Peyer's patch (tissue), 4 donors: ENCODE measurements at places on chromosomes 11 and 22. TPM values are rescaled to one million over a fixed set of nuclear protein-coding genes. Genes with fewer than 3 reads are reported as not detected.

DNA sequence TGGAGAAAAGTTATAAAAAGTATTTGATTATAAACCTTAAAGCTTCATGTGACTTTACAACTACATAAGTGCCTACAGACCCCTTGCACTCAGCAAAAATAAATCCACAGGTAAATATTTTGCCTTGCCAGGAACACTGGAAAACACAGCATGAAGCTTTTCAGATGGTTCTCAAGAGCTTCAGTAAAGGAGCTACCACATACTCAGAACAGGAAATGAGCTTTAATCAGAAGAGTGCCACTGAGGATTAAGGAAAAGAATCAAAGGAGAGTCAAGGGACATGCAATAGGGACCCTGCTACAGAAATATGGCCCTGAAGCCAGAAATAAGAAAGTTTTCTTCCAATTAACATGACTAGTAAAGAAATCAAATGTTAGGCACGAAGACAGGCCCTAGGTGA, 1.2 kb downstream of the CASP1 start:
- peak overlapping the region; percentile 63 for H3K27ac ChIP-seq
- H3K27me3 ChIP-seq, result no peaks in the 10 kb centered on the region
- peaks cover 11% of the 10 kb centered on the region for H3K4me1 ChIP-seq

Gene MYO7A
- total RNA-seq, result 6.9 TPM

Gene NLRP6
- total RNA-seq, result 489 TPM

- H3K27me3 ChIP-seq, result no peaks in the 10 kb centered on the region
- no peaks in the 10 kb centered on the region for H3K36me3 ChIP-seq
- H3K4me3 ChIP-seq, result no peak overlapping the region
These were observed 3.5 kb upstream of the TCIRG1 start for GRCh38 chr11:68035266-68035876.

DNA sequence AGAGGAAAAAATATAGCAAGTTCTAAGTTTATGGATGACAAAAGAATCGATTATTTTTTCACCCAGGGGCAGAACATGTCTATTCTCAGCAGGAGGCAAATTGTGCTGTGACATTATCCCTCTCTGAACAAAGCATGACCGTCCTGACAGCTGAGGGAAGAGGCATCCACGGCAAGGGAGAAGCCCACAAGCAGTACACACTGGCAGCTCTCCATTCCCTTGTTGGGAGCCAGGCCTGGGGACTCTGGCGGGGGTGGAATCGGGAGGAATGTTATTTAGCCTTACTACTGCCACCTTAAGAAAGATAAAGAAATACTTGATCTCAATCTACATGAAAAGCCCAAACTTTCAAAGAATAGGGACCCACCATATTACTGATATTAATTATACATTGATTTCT, 3.4 kb downstream of the KIRREL3 start:
- no peak overlapping the region for H3K4me3 ChIP-seq
- H3K27me3 ChIP-seq, result no peaks in the 10 kb centered on the region
- DNase-seq, result no peak

- no peak overlapping the region for H3K27ac ChIP-seq
- DNase-seq, result no peak
- no peaks in the 10 kb centered on the region for H3K27me3 ChIP-seq
- H3K4me3 ChIP-seq, result no peak overlapping the region
These were observed 33.2 kb upstream of the CWF19L2 start for GRCh38 chr11:107490836-107491235.

- no peaks in the 10 kb centered on the region for H3K36me3 ChIP-seq
- DNase-seq, result peak; percentile 26
- peaks cover 5% of the 10 kb centered on the region for H3K4me1 ChIP-seq
- no peak overlapping the region for H3K4me3 ChIP-seq
- H3K27ac ChIP-seq, result no peak overlapping the region
These were observed 1.4 kb upstream of the TMEM132A start for GRCh38 chr11:60922906-60923305.

Gene NXPE1
- total RNA-seq, result 14.9 TPM

Gene TRIM44
- 72.6 TPM for total RNA-seq

Gene C11orf42
- not detected for total RNA-seq

GRCh38 chr11:64100360-64100759, 64.6 kb downstream of the FLRT1 start:
- peaks cover 10% of the 10 kb centered on the region for H3K4me1 ChIP-seq
- no peaks in the 10 kb centered on the region for H3K27me3 ChIP-seq
- H3K4me3 ChIP-seq, result no peak overlapping the region

- peak; percentile 22 for DNase-seq
- peaks cover 3% of the 10 kb centered on the region for H3K36me3 ChIP-seq
- H3K27me3 ChIP-seq, result no peaks in the 10 kb centered on the region
- H3K4me3 ChIP-seq, result no peak overlapping the region
- no peaks in the 10 kb centered on the region for H3K4me1 ChIP-seq
- H3K27ac ChIP-seq, result no peak overlapping the region
These were observed 20.9 kb downstream of the SERGEF start for GRCh38 chr11:17991783-17992433.

- no peak for DNase-seq
- H3K36me3 ChIP-seq, result no peaks in the 10 kb centered on the region
- no peaks in the 10 kb centered on the region for H3K4me1 ChIP-seq
- H3K27ac ChIP-seq, result no peak overlapping the region
- H3K27me3 ChIP-seq, result no peaks in the 10 kb centered on the region
These were observed 25.5 kb downstream of the BID start for GRCh38 chr22:17748555-17749353.

Gene DBX1
- total RNA-seq, result not detected

DNA sequence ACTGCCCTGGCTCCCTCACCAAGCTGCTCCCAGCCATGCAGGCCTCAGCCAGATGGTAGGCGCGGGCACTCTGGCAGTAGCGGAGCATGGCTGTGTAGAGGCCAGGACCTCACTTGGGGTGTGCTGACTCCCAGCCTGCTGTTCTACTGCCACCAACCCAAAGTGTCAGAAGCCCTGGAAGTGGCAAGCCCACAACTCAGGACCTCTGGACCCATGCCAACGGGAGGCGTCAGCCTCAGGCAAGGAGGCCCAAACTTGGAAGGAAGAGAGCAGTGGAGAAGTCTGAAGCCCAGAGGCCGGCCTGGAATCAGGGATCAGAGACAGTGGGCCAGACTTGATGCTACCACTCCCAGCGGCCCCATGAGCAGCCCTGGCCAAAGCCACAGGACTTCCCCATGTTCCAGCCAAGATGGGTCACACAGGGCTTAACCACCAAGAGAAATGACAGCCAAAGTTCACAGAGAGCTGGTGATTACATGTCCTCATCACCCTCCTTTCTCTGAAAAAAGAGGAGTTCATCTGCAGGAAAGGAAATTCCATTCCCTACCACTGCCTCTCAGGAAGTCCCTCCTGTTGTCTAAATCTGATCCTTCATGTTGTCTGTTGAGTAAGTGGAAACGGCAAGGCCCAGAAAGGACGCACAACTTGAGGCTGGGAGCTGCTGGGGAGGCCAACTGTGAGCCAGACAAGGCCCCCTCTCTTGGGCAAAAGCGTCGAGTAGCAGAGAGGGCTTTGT, 4.4 kb downstream of the ARRB1 start:
- H3K4me1 ChIP-seq, result peaks cover 27% of the 10 kb centered on the region
- H3K27me3 ChIP-seq, result no peaks in the 10 kb centered on the region
- no peak overlapping the region for H3K4me3 ChIP-seq
- H3K36me3 ChIP-seq, result no peaks in the 10 kb centered on the region

- H3K4me1 ChIP-seq, result no peaks in the 10 kb centered on the region
- no peak overlapping the region for H3K27ac ChIP-seq
- no peak overlapping the region for H3K4me3 ChIP-seq
These were observed 5.6 kb upstream of the GLYATL1 start for GRCh38 chr11:58933661-58934060.

Gene MYBPC3
- total RNA-seq, result not detected

Gene PRSS23
- total RNA-seq, result 9.9 TPM

Gene OR51B5
- total RNA-seq, result not detected

DNA sequence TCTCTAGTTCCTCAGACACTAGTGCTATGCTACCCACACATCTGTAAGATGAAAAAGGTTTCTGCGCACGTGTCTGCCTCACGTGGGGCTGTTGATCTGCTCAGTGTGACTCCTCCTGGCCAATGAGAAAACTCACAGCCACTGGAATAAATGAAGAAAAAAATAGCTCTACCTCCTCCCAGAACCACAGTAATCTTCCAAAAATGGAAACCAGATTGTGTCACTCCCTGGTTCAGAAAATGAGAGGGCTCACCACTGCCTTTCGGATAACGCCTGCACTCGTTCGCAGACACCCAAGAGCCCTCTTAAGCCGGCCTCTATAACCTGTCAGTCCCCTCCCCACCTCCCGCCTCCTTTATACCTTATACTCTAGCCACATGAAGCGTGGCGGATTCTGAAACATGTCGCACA, 5.1 kb downstream of the APBB1 start:
- no peak overlapping the region for H3K27ac ChIP-seq
- DNase-seq, result no peak
- H3K4me3 ChIP-seq, result no peak overlapping the region
- peaks cover 4% of the 10 kb centered on the region for H3K4me1 ChIP-seq
- no peaks in the 10 kb centered on the region for H3K36me3 ChIP-seq

- no peaks in the 10 kb centered on the region for H3K27me3 ChIP-seq
- no peaks in the 10 kb centered on the region for H3K4me1 ChIP-seq
- no peak overlapping the region for H3K27ac ChIP-seq
- H3K4me3 ChIP-seq, result no peak overlapping the region
- DNase-seq, result peak; percentile 71
- no peaks in the 10 kb centered on the region for H3K36me3 ChIP-seq
These were observed 8.6 kb upstream of the CD3E start for GRCh38 chr11:118295815-118296454.

DNA sequence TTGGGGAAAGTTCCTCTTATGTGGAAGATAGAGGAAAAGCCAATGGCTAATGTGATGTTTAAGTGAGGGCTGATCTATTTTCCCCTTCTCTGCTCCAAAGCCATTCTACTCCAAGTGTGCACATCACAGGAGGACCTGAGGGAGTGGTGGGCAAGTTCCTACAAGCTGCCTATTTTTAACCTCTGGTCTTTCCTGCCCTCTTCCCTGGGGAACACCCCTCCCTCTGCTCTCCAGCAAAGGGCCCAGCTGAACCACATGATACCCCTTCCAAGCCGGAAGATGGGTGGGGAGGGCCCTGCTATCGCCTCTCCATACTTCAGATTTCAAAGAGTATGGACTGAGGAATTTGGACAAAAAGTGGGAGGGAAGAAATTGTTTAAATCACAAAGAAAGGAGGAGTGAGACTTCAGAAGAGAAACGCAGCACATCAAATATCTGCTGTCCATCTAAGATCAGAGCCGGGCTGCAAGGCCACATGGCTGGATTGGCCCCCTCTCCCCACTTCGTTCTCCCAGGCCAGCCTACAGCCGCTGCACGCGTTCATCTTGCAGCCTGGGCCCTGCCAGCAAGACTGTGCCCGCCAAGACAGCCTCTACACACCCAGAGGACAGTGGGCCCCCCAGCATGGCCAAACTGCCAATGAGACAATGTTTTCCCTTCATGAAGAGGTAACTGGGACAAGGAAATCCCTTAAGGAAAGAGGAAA, 77.5 kb downstream of the MICAL3 start:
- H3K27ac ChIP-seq, result no peak overlapping the region
- no peak overlapping the region for H3K4me3 ChIP-seq
- no peaks in the 10 kb centered on the region for H3K36me3 ChIP-seq
- no peak for DNase-seq

GRCh38 chr11:30431127-30431814, 108.4 kb downstream of the ARL14EP start:
- no peaks in the 10 kb centered on the region for H3K27me3 ChIP-seq
- H3K4me3 ChIP-seq, result no peak overlapping the region
- H3K36me3 ChIP-seq, result no peaks in the 10 kb centered on the region
- no peak for DNase-seq
- H3K4me1 ChIP-seq, result no peaks in the 10 kb centered on the region

GRCh38 chr11:70650075-70650909, 252.0 kb downstream of the CTTN start:
- no peak overlapping the region for H3K27ac ChIP-seq
- H3K27me3 ChIP-seq, result no peaks in the 10 kb centered on the region
- DNase-seq, result peak; percentile 18
- no peaks in the 10 kb centered on the region for H3K36me3 ChIP-seq
- H3K4me1 ChIP-seq, result no peaks in the 10 kb centered on the region

DNA sequence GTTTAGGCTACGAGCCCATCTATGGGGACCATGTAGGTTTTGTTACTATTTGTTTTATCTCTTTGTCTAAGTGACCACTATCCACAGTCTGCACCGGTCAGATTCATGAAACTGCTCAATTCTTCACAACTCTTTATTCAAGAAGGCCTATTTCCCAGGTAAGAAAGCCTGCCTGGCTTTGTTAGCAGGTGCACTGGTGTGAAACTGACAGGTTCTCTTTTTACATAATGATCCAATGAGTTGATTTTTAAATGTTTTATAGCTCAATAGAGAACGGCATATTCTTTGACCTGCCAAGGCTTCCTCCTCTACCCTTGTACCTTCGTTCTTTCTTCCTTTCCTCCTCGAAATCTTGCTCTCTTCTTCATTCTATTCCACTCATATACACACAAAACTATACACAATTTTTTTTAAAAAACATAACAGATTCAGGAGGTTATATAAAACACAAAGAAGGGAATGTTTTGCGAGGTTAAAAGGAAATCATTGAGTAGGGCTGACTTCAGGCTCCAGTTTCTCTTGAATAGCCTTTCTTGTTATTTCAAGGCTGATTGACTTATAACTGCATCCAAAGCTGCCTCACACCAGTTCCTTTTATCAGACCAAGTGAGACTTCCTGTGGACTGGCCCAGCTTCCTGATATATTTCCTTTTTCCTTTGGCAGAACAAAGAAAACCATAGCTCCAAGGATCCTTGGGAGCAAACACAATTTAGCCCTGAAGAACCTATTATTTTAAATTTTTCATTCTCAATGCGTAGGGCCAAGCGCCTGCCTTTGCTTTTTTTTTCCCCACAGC, 11.4 kb downstream of the FLI1 start:
- no peaks in the 10 kb centered on the region for H3K36me3 ChIP-seq
- no peak overlapping the region for H3K27ac ChIP-seq
- H3K4me3 ChIP-seq, result no peak overlapping the region

- peak overlapping the region; percentile 77 for H3K27ac ChIP-seq
- no peak for DNase-seq
- H3K4me1 ChIP-seq, result peaks cover 51% of the 10 kb centered on the region
- no peaks in the 10 kb centered on the region for H3K27me3 ChIP-seq
- no peaks in the 10 kb centered on the region for H3K36me3 ChIP-seq
These were observed 7.3 kb upstream of the TSSC4 start for GRCh38 chr11:2393111-2393868.

DNA sequence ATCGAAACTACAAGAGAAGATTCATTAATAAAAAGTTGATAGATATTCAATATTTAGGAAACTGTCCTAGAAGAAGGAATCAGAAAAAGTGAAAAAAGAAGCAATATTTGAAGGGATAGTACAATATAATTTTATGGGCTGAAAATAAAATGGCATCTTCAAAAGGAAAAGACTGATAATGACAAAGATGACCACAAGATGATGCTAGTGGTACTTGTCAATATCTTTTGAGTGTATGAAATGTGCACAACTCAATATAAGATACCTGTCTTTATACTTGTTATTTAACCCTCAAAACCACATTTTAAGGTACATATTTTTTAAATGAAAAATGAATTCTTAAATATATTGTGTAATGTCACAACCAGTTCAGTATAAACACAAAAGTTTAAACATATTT, 1059.6 kb upstream of the RAG2 start:
- no peak overlapping the region for H3K4me3 ChIP-seq
- H3K27me3 ChIP-seq, result no peaks in the 10 kb centered on the region
- DNase-seq, result no peak
- H3K4me1 ChIP-seq, result no peaks in the 10 kb centered on the region
- no peak overlapping the region for H3K27ac ChIP-seq
- H3K36me3 ChIP-seq, result no peaks in the 10 kb centered on the region

Gene WNT11
- total RNA-seq, result 6.6 TPM
